NCI-H187 treated with DMSO at 0.1 percent for 48 hours (cell line): ENCODE measurements at places on chromosomes 7 and 10.

GRCh38 chr10:114486938-114487814 is 82.9 kb upstream of the AFAP1L2 start:
- no peak for DNase-seq

DNA sequence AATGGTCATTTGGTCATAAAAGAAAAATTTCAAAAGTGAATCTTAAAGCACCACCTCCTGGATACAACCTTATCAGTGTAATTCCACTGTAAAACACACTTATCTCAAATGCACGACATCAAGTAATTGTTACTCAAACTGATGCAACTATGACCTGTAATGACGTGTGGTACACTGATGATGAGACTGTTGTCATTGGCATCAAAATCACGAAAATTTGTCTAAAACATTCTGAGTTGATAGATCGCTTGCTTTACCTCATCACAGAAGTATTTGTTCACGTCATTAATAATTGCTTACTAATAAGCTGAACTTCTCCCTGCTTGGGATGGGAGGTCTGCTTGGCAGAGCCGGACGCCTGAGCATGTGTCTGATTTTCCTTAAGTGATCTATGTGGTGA is 221.8 kb upstream of the KLF6 start:
- no peak for DNase-seq

DNA sequence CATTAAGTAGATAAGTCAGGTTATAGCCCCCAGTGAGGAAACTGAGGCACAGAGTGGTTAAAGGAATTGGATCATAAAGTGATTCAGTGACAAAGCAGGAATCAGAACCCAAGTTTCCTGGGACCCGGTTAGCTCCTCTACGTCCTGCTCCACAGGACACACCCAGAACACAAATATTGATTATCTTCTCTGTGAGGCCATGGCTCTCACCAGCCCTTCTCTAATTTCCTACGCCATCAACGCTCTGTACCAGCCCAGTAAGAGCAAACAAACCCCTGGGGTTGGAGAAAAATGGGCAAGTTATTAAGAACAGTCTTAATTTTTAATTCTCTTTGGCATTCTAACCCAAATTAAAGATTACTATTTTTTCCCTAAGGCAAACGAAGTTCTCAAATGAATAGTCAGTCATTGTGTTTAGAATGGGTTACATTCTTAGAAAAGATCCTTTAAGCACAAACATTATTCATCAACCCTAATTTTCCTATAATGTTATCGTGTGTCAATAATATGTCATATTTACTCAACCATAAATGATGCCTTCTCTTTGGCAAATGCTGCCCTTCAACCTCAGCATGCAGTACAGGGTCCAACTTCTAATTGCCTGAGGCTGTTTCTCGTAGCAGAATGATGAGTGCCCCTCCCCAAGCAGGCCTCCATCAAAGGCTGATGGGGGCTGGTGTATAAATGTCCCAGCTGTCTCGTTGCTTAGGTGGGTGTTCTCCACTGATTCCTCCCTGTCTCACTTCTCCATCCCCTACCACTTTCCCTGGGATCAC is 25.4 kb upstream of the TM9SF3 start:
- no peak for DNase-seq

DNA sequence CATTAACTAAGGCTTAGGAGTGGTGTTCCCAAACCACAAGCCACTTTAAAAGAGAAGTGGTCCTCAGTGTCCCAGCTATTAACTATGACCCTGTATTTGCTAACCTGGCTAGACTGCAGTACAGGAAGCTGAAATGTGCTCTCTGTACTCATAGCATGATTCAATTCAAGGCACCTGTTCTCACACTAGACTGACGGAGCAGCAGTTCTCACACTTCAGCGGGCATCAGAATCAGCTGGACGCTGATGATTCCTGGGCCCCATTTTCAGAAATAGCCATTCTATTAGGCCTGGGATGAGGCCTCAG is 24.5 kb upstream of the MSRB2 start:
- peak; percentile 93 for DNase-seq

DNA sequence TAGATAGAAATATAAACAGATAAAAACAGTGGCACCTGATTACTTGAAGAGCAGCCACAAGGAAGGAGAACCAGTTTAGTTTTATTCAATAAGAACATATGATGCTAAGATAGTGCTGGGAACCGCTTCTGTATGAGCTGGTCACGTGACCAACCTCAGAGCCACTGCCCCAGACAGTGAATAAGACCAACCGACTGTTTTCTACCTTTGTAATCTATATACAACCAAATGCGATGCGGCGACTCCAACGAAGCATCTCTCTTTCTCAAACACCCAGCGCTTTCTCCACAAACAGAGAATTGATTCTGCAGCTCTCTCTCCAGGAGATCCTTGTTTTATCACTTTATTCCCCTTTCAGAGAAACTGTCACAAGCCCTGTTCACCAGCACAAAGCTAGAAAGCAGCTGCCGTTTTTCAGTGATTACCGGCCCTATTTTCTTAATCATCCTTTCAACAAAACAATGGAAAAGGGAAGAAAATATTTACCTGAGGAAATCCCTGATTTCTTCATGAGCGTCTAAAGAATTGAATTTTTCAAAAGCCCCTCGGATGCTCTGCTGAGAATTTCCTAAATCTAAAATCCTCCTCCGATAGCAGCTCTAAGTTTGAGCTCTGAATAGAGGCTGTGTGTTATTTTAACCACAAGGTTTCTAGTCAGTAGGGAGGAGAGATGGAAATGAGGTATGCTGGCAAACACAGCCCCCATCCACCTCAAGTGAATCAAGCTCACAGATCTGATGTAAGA is 55.7 kb upstream of the JCAD start:
- no peak for DNase-seq

DNA sequence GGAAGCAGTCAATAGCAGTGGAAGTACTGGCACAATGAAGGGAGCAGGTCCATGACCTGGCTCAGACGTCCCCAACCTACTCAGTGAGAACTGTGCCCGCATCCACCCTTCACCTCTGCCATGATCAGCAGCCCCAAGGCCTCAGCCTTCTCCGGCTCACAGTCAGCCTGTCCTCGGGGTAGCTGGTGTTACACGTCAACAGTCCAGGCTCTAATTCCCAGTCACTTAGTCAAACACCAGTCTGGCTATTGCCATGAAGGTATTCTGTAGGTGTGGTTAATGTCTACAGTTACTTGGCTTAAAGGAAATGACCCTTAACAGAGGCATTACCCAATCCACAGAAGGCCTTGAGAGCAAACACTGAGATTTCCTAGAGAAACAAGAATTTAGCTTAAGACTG is 49.1 kb downstream of the GRB10 start:
- no peak for DNase-seq

DNA sequence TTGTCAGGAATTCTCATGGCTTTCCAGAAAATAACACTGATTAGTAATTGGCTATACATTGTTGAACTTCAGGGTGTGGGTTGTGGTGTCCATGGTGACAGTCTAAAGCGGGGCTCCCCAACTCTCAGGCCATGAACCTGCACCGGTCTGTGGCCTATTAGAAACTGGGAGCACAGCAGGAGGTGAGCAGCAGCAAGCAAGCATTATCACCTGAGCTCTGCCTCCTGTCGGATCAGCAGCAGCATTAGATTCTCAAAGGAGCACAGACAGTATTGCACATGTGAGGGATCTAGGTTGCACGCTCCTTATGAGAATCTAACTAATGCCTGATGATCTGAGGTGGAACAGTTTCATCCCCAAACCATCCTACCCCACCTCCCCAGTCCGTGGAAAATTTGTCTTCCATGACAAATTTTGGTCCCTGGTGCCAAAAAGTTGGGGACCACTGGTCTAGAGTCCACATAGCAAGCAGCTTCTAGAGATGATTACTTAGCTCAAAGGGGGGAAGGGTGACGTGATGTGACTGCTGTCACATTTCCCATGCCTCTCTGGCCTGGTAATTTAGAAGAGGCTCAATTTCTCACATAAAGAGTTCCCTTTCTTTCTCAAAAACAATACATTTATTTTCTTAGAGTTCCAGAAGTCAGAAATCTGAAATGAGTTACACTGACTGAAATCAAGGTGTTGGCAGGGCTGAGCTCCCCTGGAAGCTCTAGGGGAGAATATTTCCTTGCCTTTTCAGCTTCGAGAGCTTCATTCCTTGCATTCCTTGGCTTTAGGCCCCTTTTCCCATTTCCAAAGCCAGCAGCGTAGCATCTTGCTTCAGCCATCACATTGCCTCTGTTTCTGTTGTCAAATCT is 17.6 kb upstream of the FAM221A start:
- DNase-seq: no peak

- DNase-seq: no peak
Observed at GRCh38 chr10:126186766-126187165, 201.5 kb downstream of the ADAM12 start.

GRCh38 chr7:30166155-30166840 is 31.5 kb downstream of the MTURN start:
- DNase-seq: no peak

DNA sequence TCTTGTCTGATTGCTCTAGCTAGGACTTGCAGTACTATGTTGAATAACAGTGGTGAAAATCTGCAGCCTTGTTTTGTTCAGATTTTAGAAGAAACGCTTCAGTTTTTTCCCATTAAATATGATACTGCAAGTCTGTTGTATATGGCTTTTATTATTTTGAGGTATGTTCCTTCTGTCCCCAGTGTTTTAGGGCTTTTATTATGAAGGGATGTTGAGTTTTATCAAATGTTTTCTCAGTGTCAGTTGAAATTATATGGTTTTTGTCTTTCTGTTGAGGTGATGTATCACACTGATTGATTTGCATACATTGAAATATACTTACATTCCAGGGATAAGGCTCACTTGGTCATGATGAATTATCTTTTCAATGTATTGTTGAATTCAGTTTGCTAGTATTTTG is 60.5 kb upstream of the HELLS start:
- DNase-seq: no peak

GRCh38 chr7:107628461-107629064 is 32.1 kb upstream of the SLC26A4 start:
- DNase-seq: no peak

DNA sequence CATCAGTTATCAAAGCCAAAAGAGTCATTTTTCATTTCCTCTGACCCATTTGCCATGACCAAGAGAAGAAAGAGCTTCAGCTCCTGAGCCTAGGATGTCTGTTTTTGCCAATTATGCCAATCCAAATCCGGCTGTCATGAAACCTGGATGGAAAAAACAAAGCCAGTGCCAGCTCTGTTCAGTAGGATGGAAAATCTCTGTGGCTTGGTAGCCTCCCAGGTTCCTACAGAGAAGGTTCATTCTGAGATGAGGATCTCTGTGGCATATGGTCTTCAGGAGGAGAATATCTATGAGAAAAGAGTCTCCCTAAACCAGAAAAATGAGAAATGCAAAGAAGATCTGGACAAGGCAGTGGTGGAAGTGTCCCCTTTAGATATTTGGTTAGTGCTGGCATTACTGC is 475.4 kb downstream of the CNTNAP2 start:
- no peak for DNase-seq

DNA sequence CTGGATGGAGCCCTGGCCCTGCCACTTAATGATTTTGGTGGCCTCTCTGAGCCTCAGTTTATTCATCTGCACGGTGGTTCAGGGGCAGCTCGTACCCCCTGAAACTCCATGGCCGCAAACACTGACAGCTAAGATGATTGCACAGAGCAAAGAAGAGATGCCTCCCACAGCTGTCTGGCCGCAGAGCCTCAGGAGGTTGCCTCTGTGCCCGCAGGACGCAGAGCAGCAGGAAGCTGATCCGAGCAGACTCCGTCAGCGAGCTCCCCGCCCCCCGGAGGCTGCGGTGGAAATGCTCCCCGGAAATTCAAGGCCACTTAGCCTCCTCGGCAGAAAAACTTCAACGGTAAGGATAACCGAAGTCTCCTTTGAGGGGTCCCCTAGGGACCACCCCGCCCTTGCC is 30.2 kb upstream of the C10orf53 start:
- DNase-seq: no peak

- DNase-seq: peak; percentile 90
Observed at GRCh38 chr7:138974675-138975292, 6.4 kb downstream of the KIAA1549 start.

DNA sequence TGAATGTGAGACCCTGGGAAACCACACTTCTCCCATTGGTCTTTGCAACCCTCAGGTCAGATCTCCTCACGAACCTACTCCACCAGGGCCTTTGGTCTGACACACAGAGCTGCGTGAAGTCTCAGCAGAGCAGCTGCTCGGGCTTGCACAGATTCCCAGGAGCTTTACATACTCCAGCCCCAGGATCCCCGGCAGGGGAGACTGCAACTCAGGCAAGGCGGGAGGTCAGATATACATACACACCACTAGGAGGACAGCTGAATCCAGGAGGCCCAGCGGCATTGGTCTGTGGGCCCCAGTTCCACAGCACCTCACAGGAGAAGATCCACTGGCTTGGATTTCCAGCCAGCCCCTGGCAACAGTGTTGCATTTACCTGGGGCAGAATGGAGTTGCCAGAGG is 239.2 kb downstream of the GPAM start:
- DNase-seq: no peak

- no peak for DNase-seq
Observed at GRCh38 chr7:10767771-10768170, 205.9 kb upstream of the PHF14 start.
